ENCODE measurements at places on chromosomes 3 and 15. TPM values are rescaled to one million over a fixed set of nuclear protein-coding genes. Genes with fewer than 3 reads are reported as not detected.

The ATP13A5 gene
- not detected for total RNA-seq

The COLQ gene
- total RNA-seq: 0.36 TPM

The LDHAL6B gene
- not detected for total RNA-seq

The DUOXA2 gene
- total RNA-seq: not detected

The CPOX gene
- 39.6 TPM for total RNA-seq

The SRGAP3 gene
- total RNA-seq: 7.6 TPM

The CAMP gene
- not detected for total RNA-seq

The SMCO1 gene
- not detected for total RNA-seq

The HRG gene
- total RNA-seq: not detected

Data from smooth muscle cell of the pulmonary artery (primary cell).